ENCODE measurements at places on chromosomes 1 and 21.

GRCh38 chr1:23563003-23563402 is 3.7 kb upstream of the ID3 start:
- no peak for ATAC-seq

- no peak for ATAC-seq
These were observed 149.0 kb downstream of the TOMM20 start for GRCh38 chr1:234979296-234980279.

DNA sequence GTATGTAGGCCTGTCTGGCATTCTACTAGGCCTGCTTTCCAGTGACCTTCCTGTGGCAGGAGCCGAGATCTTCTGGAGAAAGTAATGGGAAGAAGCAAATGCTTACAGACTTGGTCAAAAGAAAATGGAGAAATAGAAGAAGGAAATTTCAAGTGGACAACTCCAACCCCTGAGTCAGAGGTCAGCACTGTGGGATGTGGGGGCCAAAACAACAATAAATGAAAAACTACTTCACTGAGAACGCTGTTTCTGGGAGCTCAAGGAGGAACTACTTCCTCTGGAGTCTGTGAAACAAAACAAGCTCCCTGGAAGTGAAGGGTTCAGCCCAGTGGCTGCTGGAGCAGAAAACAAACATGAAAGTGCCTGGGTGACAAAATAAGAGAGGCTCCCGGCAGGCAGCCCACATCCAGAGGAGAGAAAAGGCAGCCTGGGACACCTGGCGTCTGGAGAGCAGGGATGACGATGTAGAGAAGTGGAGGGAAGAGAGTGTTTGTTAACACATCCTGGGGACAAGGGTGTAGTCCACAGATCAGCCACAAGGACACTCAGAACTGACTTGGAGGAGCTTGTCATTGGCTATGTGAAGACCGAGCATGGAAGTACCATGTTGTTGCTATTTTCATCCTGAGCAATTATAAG is 355.2 kb downstream of the SMYD3 start:
- no peak for ATAC-seq

DNA sequence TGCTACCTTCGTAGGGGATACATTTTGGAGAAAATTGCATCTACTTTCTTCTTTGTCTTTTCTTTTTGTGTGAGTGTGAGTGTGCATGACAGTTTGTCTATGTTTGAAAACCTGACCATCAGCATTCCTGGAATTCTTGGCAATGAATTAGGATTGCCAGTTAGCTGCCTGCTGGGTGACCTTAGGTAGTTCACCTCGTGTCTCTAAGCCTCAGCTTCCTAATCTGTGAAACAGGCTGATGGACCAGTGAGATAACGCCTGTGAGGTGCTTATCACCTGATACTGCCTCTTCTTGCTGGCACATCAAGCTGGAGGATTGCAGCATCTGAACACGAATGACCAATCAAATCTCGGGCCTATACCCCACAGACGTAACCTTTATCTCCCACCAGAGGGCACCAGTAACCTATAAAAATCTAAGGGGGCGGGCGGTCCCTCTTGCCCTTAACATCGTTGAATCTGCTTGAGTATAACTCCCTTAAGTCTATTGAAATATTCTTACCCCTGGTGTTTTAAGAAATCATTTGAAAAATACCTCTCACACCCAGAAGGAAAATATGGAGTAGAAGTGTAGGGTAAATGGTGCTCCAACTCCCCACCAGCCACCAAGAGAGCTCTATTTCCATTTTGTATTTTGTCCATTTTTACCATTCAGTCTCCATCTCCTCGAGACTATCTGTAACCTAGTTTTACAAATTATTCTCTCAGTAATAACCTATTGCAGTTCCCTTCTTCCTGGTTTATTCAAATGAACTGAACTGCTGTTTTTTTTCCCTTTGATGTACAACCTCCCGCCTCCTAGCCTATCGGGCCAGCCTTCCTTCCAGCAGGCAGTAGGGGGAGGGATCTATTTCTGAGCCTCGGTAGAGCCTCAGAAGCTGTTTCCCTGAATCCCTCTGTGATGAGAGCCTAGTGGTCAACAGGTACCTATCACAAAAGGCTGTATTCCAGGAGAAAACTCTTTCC is 49.7 kb downstream of the MDM4 start:
- peak; percentile 69 for ATAC-seq

DNA sequence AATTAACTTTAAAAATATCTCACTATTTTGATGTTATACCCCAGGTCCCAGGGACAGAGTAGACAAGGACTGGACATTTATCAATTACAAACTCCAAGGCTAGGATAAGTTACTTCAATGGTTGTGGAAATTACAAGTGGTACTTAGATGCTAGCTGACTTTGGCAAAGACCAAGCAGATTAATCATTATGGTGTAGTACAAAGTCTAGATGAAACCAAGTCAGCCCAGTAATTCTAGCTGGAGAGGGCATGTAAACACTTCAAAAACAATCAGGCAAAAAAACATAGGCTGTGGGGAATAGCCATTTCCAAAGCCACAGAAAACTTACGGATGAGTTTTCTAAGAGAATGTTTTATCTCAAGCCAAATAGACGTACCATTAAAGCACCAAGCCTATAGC is 124.5 kb downstream of the TSEN15 start:
- no peak for ATAC-seq

- no peak for ATAC-seq
These were observed 1030.9 kb downstream of the AMY1C start for GRCh38 chr1:104780470-104781078.

- ATAC-seq: no peak
These were observed 3.7 kb upstream of the SLC1A7 start for GRCh38 chr1:53145942-53146708.

GRCh38 chr1:29767769-29768425 is 531.6 kb downstream of the PTPRU start:
- ATAC-seq: no peak

Measured in activated T-helper 17 cell treated with anti-CD3 and anti-CD28 coated beads, Interleukin-2, amount 50 U/mL, for 72 hours (primary cell).